ENCODE measurements at places on chromosomes 4 and X.

- no peak for DNase-seq
Observed at GRCh38 chr4:54234497-54235205, 5.6 kb downstream of the PDGFRA start.

DNA sequence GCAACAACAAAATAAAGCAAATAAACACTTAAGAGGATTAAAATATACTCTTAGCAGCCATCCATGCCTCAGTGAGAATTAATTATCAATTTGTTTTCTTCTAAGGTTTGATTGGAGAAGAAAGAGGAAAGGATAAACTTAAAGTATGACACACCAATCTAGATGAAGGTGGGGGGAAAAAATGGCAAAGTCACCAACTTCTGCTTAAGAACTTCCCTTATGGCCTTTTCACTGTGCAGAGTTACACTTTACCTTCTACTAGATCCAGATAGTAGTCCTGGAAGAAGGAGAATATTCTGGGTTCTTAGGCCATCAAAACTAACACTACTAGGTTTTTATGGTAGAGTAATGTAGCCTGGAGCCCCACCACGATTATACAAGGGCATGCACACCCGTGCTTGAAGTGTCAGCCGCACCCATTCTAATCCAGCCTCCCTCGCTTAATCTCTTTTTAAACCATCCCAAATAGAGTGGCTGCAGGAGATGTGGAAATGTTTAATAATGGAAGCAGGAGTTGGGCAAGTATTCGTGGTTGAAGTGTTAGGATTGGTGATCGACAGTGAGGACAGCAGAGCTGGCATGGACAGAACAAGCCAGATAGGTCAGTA, 14.1 kb downstream of the ENPEP start:
- DNase-seq, result no peak

- DNase-seq, result no peak
Observed at GRCh38 chrX:65745427-65745826, 78.0 kb downstream of the MSN start.

DNA sequence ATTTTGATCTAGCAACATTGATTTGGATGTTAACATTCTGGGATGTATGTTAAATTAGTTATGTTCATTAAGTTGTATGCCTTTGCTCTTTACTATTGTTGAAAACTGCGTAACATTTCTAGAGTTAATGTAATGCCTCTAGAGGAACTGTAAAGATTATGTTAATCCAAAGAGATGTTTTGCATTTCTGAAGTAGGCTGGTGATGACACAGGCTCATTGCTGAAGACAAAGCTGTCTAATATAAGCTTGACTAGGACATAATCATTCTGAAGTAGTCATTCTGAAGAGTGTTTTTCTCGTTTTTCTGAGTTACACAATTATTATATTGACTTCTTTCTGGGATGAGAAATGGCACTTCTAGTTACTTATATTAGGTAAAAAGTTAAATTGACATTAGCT, 72.9 kb downstream of the LRP2BP start:
- DNase-seq, result no peak

DNA sequence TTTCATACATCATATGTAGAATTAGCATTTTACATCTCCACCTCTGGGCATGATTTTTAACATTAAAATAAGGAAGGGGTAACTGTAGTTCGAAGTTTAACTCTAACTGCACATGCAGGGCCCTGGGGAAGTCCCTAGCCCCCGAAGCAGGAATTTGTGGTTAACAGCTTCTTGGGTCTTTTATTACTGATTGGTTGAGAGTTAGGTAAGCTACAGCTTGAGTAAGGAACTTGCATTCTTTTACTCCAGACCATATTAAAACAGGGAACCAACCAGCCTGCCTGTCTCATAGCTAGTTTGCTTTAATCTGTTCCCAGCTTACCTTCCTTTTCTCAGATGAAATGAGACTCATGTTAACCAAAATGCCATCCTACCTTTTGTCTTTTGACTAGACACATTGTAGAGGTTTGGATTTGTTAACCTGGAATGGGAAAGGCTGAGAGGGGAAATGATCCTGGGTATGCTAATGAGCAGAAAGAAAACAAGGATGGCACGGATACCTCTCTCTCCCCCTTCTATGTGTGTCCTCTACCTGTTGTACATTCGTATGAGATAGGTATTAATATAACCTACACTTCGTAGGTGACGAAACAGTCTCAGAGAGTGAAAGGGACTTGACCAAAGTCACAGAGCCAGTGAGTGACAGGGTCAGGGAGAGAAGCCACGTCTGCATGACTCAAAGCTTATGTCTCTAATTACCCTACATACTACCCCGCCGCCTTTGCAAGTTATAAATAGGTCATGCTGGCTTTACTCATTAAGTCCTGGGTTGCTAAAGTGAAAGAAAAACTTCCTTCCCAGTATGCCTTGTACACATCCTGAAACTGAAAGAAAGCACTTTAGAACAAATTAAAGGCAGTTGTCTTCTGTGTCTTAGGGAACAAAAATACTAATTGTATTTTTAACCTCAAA, 119.5 kb upstream of the AFF2 start:
- DNase-seq, result no peak

DNA sequence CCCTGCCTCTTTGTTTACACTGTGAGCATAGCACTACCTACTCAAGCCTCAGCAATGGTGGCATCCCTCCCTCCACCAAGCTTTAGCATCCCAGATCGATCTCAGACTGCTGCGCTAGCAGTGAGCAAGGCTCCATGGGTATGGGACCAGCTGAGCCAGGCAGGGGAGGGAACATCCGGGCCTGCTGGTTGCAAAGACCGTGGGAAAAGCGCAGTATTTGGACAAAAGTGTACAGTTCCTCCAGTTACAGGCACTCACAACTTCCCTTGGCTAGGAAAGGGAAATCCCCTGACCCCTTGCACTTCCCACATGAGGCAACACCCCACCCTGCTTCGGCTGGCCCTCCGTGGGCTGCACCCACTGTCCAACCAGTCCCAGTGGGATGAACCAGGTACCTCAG, 26.5 kb downstream of the EGF start:
- DNase-seq, result no peak

DNA sequence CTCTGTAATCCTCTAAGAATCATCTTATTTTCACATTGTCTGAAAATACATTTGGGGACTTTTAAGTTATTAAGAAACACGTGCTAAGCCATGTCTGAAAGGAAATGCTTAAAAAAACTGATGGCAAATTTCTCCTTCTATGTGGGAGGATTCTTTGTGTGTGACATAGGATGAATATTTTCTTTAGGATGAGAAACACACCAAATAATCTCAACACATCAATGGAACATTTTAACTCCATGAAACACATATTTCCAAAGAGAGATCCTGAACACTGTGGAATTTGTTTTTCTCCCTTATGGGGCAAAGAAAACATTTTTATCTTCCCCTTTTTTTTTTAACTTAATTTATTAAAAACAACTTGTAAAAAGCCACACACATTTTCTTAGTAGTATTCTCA, 153.8 kb upstream of the ANKRD50 start:
- no peak for DNase-seq

GRCh38 chr4:11138964-11139363, 289.7 kb downstream of the HS3ST1 start:
- no peak for DNase-seq

DNA sequence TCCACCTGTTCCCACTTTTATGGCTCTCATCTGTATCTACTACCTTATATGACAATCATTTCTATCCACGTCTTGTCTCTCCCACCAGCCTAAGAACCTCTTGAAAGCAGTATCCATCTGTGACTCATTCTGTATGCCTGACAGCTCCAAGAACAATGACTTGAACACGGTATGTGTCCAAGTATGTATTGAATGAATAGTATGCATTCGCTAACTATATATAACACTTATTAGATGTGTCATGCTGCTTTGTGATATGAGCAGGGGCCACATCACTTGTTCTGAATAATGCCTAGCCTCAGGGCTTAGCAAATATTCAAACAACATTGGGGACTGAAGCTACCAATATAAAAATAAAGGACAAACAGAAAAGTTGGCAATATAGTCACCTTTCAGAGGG, 4.9 kb downstream of the OPHN1 start:
- no peak for DNase-seq

DNA sequence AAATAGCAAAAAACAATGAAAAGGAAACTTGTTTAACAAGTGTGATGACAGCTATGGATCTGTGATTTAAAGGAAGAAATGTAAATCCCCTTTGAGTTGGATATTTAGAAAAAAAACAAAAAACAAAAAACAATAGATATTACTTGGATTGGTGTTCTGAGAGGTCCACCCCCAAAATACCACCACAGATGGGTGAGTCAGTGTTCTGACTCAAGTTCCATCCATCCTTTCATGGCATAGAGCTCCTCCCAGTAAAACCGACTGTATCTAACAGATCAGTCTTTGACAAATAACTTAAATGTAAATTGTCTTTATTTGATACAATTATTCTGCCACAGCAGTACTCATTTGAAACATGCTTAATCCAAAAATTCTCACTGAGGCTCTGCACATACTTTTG, 27.4 kb downstream of the TMPRSS11B start:
- DNase-seq, result no peak

DNA sequence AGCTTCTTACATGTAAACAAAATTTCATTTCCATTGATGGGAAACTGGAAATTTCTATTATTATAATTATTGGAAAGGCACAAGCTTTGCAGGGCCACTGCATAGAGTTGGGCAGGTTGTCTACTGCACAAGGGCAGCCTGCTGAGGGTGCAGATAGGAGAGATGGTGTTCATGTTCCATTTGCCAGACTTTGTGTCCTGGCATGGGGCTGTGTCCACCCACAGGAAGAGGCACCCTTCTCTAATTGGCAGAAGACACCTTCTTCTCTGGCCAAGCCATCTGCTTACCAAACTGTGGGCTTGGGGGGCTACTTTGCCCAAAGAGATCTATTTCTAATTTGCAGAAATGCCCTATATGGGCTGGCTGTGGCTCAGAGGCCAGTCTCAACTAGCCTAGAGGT, 140.7 kb downstream of the GATB start:
- DNase-seq, result no peak

DNA sequence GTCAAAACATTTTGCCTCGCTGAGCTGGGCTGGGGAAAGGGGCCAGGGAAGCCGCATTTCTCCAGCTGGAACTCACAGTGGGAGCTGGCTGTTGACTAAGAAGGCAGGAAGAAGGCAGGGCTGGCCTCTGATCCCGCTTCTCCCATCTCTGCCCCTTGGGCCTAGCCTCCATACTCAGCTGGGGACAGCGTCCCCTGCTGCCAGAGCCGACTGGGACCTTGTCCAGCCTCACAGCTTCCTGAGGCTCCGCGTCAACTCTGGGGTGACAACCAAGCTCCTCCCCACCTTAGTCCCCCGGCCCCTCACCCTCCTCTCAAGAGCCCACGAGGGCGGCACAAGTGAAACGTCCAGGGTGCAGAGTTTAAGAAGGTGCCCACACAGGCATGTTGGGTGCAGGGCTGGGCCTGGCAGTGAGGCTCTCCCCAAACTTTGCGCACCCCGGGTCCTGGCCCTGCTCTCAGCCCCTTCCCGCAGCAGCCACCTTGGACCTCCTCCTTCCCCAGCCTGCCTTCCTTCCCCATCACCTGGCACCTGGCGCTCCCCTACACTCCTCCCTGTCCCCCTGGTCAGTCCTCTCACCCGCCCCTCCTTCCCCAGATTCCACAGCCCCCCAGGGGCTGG, 100.8 kb downstream of the PSAPL1 start:
- no peak for DNase-seq

DNA sequence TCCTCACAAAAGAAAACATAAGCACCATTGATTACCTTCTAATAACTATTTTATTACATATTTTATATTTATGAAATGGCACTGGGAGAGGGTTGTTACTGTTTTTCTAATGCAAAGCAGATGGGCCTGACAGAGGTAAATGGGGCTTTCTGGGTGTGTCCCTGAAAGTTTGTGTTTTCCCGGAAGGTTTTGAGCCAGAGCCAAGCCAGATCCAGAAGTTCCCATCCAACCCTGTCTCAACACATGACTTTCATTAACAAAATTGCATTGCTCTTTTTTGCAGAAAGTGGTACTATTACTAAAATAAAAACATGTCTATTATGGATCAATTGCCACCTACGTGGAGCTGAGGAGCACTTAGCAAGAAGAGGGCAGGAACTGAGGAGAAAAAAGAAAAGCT, 181.3 kb downstream of the RAB28 start:
- DNase-seq, result no peak

- no peak for DNase-seq
Observed at GRCh38 chrX:103158317-103158621, 56.6 kb upstream of the BEX4 start.

- DNase-seq, result no peak
Observed at GRCh38 chr4:177047070-177047850, 254.5 kb upstream of the VEGFC start.

GRCh38 chrX:40154853-40155588, 57.3 kb upstream of the BCOR start:
- no peak for DNase-seq

GRCh38 chr4:142875117-142875516, 29.0 kb upstream of the INPP4B start:
- no peak for DNase-seq

- no peak for DNase-seq
Observed at GRCh38 chr4:129371926-129372325, 276.0 kb downstream of the C4orf33 start.

DNA sequence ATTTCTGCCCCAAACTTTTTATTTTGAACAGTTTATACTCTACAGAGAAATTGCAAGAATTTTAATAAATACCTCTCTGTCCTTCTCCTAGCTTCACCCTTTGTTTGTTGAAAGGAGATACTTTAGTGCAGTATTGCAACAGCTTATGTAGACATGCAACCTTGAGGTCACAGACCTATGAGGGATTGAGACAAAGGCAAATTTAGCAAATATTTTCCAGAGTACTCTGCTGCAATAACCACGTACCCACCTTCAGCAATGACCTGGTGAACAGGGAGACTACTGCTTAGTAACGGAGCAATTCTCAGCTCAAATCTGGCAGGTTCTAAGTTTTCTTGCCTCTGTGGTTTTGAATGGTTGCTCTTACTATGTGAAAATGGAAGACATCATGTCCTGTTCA, 13.2 kb downstream of the FGA start:
- no peak for DNase-seq

GRCh38 chr4:26088433-26088928, 174.5 kb downstream of the SMIM20 start:
- DNase-seq, result no peak

- DNase-seq, result no peak
Observed at GRCh38 chr4:66097218-66097617, 426.9 kb upstream of the EPHA5 start.

GRCh38 chrX:150982235-150982787, 824 bp upstream of the HMGB3 start:
- DNase-seq, result no peak

DNA sequence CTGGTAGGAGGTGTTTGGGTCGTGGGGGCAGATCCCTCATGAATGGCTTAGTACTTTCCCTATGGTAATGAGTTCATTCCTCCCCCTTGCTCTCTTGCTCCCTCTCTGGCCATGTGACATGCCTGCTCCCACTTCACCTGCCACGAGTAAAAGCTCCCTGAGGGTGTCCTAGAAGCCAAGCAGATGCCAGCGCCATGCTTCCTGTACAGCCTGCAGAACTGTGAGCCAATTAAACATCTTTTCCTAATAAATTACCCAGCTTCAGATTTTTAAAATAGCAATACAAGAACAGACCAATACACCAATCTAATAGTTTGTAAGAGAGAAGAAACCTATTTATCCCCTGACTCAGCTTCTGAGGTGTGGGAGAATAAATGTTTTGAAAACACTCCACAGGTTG, 60.5 kb downstream of the FGFBP1 start:
- no peak for DNase-seq
